Naive thymus-derived CD8-positive, alpha-beta T cell (primary cell): ENCODE measurements at places on chromosomes 16 and 17. TPM values are rescaled to one million over a fixed set of nuclear protein-coding genes. Genes with fewer than 3 reads are reported as not detected.

DNA sequence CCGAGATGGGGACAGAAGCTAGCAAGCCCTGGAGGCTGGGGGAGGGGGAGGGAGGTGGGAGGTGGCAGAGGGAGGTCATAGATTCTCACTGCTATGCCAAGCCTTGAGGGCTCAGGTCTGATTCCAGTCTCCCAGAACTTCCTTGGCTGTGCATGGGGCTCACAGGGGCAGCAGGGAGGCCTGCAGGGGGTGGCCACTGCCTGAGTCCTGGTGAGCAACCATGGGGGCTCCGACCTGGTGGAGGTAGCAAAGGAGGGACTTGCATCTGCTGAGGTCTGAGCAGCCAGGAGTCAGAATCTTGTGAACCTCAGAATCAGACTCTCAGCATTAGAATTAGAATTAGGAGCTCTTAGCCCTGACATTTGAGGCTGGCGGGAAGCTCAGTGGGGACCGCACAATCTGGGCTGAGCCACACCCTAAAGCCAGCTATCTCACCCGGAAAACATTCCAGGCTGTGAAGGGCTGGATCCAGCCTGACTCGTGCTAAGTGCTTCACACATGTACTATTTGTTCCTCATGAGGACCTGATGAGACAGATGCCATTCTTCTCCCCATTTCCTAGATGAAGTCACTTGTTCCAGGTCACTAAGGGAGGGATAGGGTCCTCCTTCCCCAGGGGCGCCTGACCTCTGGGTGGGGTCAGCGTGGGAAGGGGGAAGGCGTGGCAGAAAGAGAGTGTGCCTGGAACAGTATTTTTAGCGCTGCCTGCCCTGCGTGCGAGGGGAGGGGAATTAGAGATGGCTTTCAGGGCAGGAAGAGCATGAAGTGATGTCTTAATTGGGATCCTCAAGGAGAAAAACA lies 17.3 kb upstream of the KCNJ12 start:
- no peak for DNase-seq

DNA sequence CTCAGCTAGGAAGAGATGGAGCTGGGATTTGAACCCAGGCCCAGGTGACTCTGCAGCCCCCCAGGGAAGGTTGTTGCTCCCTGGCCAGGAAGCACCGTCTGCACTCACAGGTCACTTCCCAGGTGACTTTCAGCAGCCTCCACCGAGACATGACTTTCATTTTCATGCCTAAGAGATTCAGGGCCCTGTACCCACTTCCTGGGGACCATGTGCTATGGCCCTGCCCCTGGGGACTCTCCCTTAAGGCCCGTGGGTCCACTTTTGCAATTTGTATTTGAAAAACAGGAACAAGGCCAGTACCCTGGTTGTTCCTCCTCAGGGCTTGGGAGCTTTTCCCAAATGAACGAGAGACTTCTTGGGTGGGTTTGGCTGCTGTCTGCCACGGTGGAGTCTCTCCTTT lies 191.0 kb downstream of the IRF8 start:
- DNase-seq: no peak

GRCh38 chr17:78675316-78675616 lies 98.1 kb upstream of the DNAH17 start:
- DNase-seq: no peak

GRCh38 chr16:11564046-11564926 lies 22.4 kb downstream of the LITAF start:
- no peak for DNase-seq

DNA sequence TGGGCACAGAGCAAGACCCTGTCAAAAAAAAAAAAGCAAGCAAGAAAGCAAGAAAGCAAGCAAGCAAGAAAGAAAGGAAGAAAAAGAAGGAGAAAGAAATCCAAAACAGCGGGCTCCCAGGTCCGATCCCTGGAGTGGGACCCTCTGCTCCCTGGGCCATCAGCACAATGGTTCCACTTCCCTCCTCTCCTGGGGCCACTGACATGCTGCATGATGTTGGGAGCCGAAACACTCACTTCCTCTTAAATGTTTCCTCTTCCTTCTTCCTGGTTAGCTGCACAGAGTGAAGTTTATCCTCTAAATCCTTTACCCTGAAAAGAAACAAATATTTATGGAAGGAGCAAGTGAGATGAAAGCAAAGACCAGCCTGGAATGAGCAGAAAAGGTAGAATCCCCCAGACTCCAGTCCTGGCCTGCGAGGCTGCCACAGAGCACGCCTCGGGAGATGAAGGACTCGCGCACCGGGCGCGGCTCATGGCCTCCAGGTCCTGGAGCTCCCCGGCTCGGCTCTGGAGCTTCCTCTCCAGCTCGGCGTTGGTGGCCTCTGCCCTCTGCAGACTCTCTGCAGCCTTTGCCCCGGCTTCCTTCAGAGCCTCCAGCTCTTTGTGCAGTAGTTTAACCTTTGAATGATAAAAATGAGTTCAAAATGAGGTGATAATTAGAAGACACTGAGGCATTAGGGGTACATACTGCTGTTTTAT lies 19.0 kb downstream of the CCDC57 start:
- no peak for DNase-seq

DNA sequence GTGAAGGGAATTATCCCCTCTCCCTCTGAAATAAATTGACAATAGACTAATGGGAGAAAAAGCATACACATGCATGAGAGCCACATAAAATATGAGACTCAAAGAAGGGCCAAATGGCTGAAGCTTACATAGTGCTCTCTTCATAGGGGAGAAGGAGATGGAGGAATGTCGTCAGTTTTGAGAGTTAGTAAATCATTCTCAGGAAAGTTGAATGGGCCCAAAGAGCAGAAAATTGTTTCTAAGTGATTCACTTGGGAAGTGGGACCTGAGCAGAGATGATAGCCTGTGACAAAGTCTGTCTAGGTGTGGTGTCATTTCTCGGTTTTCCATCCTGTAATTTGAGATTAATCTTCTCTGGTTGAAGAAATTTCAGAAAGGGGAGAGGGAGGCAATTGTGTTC lies 35.0 kb downstream of the BCAS3 start:
- DNase-seq: no peak

DNA sequence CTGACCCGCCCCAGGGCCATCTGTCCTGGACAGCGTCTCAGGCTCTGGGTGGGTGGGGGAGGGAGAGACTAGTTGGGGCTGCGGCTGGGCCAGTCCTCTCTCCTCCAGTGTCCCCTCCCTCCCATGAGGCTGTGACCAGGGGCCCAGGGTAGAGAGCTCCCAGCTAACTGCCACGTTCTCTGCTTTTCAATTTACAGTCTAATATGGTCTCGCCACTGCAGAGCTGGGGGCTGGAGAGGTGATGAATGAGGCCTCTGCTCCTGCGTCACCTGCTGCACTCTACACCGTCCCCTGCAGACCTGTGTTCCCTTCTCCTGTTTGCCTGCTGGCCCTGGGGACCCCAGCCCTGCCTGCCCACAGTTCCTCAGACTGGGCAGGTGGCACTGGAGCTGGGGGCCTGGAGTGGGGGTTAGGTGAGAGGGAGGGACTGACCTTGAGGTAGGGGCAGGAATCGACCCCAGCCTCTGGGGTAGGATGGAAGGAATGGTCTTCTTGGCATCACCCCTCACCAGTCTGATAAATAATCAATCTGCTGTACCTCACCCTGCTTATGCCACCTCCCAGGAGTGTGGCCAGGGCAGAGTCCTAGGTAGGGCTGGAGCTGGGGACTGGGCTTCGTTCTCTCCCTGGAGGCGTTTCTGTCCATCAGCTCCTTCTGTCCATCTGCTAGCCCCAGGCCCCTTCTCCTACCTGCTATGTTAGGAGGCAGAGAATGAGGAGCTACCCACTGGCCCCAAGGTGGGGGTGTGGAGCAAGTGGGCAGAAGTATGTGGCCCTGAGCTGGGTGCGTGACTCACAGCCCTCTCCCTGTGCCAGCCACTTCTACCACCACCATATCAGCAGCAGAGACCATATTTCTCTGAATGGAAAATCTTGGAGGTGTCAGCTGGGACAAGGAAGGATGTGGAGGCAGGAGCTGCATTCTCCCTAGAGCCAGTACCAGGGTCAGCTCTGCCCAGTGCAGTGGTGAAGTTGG lies 12.9 kb downstream of the SEZ6 start:
- no peak for DNase-seq

PRSS33 gene
- not detected for polyA plus RNA-seq
